Ascending aorta (tissue), 2 donors: ENCODE measurements at places on chromosomes 2 and 18. TPM values are rescaled to one million over a fixed set of nuclear protein-coding genes. Genes with fewer than 3 reads are reported as not detected.

DNA sequence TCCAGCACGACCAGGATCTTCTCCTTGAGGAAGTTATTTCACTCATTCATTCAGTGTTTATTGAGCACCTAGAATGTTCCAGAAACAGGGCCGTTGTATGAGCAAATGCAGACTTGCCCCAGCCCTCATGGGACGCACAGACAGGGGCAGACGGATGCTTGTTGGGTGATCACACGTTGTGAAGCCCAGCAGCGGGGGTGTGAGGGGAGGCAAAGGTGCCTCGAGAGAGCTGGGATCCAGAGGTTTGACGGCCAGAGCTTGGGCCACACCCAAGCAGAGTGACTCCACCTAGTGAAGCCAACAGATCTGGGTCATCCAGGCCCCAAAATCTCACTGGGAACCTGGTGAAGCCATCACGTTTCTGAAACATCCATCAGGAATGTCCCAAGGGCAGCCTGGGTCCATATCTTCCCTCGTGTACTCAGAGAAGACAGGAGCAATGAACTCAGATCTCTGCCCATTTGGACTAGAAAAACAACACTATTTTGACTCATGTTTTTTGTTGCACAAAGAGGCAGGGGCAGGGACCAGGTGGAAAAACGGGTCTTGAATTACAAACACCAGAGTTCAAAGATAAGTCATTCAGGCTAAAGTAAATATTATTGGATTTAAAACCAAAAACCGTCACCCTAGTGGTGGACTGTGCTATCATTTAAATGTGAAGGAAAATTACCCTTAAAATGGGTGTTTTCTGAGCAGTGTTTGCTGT is 54.9 kb upstream of the RBM44 start:
- H3K27ac ChIP-seq, result peak overlapping the region; percentile 42
- H3K4me3 ChIP-seq, result no peak overlapping the region
- no peak for DNase-seq
- peaks cover 49% of the 10 kb centered on the region for H3K4me1 ChIP-seq

- DNase-seq, result no peak
- H3K4me1 ChIP-seq, result no peaks in the 10 kb centered on the region
- H3K4me3 ChIP-seq, result no peak overlapping the region
- no peak overlapping the region for H3K27ac ChIP-seq
- no peaks in the 10 kb centered on the region for H3K27me3 ChIP-seq
Observed at GRCh38 chr18:2083691-2084090, 487.6 kb downstream of the METTL4 start.

DNA sequence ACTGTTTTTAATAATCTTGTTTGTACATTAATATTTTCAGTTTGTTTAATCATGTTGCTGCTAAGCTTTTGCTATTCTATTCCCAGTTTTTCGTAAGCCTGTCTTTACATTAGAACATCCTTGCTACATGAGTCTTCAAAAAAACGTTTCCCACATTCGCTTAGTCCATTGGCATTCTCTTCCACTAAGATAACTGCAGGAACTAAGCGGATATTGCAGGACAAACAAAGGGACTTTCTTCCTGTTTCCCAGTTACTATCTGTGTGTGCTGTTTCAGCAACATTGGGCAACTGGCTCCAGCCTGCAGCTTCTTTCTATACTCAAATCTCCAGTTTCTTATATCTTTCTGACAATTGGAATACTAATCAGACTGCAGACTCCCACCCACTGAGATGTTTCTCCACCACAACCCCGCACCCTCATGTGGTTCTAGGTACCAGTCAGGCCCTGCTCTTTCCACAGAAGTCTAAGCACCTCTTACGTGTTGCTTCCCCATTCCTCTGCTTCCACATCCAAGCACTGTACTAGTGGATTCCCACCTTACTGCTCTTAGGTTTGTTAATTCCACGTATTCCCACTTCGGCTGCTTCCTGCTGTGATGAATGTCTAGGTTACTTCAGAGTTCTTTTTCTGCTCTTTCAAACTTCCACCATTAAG is 420.3 kb downstream of the LRRTM4 start:
- DNase-seq, result no peak
- H3K4me3 ChIP-seq, result no peak overlapping the region

DNA sequence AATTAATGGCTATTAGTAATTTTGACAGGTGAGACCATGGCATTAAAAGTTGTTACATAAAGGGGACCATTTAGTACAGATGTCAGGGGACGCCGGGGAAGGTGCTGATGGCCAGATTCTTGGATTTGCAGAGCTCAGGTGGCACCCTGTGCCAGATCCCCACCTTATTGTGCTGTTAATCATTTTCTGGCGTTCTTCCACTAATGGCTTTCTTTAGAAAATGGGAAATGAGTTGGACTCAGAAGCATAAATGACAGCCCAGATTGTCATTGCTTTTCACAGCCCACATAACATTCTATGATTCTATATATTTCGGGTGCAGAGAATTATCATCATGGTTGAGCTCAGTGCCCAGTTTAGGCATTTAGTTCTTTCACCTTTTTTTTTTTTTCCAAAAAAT is 257.2 kb upstream of the TCF4 start:
- H3K27me3 ChIP-seq, result no peaks in the 10 kb centered on the region
- DNase-seq, result no peak
- no peaks in the 10 kb centered on the region for H3K36me3 ChIP-seq

GRCh38 chr2:156748221-156748620 is 312.0 kb downstream of the GPD2 start:
- no peak overlapping the region for H3K4me3 ChIP-seq
- no peak overlapping the region for H3K27ac ChIP-seq
- H3K4me1 ChIP-seq, result no peaks in the 10 kb centered on the region
- no peaks in the 10 kb centered on the region for H3K36me3 ChIP-seq
- DNase-seq, result no peak
- H3K27me3 ChIP-seq, result no peaks in the 10 kb centered on the region

DNA sequence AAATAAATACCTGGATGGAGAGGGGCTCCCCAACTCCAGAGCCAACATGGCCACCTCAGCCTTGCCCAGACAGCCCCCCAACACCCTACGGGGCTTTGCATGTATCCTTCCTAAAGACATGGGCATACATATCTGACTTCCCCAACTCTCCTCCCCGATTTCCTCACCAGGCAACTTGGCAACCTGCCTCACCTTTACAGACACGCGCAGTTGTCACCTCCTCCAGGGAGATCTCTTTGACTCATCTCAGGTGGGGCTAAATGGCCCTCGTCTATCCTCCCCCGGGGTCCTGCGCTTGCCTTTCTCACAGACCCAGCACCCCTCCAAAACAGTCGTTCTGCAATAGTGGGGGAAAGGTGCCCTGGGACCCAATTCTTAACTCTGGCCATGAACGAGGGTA is 10.6 kb upstream of the BIN1 start:
- no peak for DNase-seq
- no peak overlapping the region for H3K27ac ChIP-seq
- H3K4me1 ChIP-seq, result no peaks in the 10 kb centered on the region
- H3K4me3 ChIP-seq, result no peak overlapping the region
- no peaks in the 10 kb centered on the region for H3K36me3 ChIP-seq

DNA sequence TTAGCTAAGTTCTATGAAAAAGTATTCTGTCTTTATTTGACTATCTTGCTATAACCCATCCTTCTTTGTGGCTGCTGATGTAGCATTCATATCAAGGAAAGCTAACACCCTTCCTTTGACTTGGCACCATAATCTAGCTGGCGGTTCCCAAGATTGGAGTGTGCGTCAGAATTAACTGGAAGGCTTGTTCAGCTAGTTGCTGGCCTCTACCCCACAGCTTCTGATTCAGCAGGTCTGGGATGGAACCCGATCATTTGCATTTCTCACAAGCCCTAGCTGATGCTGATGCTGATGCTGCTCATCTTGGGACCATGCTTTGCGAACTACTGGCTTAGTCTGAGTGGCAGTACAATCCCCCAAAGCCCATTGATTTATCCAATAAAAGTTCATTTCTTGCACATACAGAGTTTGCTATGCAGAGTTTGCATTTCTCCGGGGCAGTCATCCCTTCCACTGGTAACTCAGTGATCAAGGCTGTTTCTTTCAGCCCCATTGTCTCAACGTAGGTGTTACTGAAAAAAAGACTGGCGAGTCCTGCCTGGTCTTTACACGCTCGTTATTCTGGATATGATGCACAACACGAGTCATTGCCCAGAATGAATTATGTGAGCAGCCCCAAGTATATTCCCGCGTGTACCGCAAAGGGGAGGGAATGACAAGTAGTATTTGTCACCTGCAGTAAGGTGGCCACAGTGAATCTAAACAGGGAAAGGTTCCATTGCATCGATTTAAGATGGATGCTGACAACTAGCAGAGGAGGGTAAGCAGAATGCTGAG is 96.5 kb downstream of the ZNF532 start:
- H3K27me3 ChIP-seq, result no peaks in the 10 kb centered on the region
- peaks cover 12% of the 10 kb centered on the region for H3K4me1 ChIP-seq
- H3K4me3 ChIP-seq, result no peak overlapping the region
- DNase-seq, result peak; percentile 77

GRCh38 chr2:234754126-234754525 is 197.7 kb upstream of the SH3BP4 start:
- no peaks in the 10 kb centered on the region for H3K36me3 ChIP-seq
- DNase-seq, result no peak
- no peak overlapping the region for H3K27ac ChIP-seq
- peak overlapping the region; percentile 31 for H3K4me3 ChIP-seq

DNA sequence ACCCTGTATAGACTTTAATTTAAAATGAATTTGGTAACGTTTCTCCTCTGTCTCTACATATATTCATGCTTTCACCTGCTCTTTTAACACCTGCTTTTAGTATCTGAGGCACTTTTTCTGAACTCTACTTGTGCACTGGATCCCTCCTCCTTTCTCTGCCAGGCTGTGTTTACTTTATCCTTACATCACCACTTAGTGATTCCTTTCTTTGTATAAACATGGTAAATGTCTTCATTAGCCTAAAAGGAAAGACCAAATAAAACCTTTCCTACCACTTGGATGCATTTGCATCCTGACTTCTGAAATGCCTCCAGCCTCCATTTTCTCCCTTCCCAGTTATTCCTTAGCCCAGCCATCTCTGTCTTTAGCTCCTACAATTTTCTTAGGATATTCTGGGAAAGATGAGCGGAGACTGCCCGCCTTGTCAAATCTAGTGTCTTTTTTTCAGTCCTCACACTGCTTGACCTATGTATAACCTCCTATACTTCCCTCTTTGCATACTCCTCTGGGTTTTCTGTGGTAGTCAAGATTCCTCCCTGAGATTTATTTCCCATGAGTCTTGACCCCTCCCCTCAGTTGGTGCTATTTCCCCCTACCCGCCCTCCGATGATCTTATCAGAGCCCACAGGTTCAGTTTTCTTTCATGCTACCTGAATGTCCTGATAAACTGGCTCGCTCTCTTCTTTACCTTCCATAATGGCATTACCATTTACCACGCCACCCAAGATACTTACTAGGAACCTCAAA is 44.8 kb downstream of the REL start:
- H3K4me1 ChIP-seq, result no peaks in the 10 kb centered on the region
- no peak overlapping the region for H3K27ac ChIP-seq
- no peak overlapping the region for H3K4me3 ChIP-seq
- H3K27me3 ChIP-seq, result no peaks in the 10 kb centered on the region
- DNase-seq, result no peak

DNA sequence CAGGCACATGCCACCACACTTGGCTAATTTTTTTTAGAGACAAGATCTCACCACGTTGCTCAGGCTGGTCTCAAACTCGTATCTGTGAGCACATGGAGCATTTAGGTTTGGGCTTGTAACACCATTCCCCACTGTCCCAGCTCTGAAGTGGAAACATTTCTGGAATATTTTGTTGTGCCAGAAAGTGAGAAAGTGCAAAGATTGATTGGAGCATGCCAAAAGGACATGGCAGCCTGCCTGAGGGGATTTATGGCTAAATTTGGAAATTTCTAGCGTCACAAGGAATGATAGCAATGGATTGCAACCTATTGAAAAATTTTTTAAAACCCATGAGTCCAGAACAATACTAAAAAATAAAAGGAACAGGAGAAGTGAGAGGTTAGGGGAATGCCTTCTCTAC is 136.8 kb downstream of the ESCO1 start:
- peaks cover 4% of the 10 kb centered on the region for H3K4me1 ChIP-seq
- no peaks in the 10 kb centered on the region for H3K27me3 ChIP-seq
- no peaks in the 10 kb centered on the region for H3K36me3 ChIP-seq
- H3K27ac ChIP-seq, result peak overlapping the region; percentile 64
- DNase-seq, result peak; percentile 78
- no peak overlapping the region for H3K4me3 ChIP-seq

GRCh38 chr18:6781142-6781714 is 51.7 kb downstream of the ARHGAP28 start:
- H3K36me3 ChIP-seq, result no peaks in the 10 kb centered on the region
- no peak for DNase-seq
- no peak overlapping the region for H3K4me3 ChIP-seq
- no peaks in the 10 kb centered on the region for H3K4me1 ChIP-seq
- no peak overlapping the region for H3K27ac ChIP-seq
- no peaks in the 10 kb centered on the region for H3K27me3 ChIP-seq

DNA sequence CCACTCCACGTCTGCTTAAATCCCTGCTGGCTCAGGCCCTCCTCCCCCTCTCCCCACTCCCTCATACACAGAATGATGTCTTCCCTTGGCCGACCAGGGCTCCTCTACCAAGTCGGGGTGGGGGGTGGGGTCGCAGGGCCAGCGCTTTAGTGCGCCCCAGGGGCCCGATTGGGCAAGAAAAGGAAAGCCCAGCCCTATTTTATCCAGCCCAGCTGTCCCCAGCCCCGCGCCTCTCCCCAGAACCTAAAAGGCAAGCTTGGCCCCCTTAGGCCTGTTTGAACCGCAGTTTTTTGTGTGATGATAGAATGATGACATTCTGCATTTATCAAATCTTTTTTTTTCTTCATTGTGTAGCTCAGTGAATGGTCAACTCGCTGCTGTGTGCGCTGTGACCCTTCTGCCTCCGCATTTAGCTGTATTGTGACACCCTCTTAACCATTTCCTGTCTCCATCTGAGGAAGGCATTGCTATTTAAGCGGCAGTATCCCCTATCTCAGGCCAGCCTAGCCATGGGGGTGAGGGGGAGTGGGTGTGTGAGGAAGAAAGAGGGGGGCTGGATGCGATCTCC is 231.4 kb downstream of the HAUS1 start:
- no peak for DNase-seq
- H3K4me3 ChIP-seq, result no peak overlapping the region
- no peaks in the 10 kb centered on the region for H3K36me3 ChIP-seq
- no peak overlapping the region for H3K27ac ChIP-seq
- no peaks in the 10 kb centered on the region for H3K27me3 ChIP-seq

DNA sequence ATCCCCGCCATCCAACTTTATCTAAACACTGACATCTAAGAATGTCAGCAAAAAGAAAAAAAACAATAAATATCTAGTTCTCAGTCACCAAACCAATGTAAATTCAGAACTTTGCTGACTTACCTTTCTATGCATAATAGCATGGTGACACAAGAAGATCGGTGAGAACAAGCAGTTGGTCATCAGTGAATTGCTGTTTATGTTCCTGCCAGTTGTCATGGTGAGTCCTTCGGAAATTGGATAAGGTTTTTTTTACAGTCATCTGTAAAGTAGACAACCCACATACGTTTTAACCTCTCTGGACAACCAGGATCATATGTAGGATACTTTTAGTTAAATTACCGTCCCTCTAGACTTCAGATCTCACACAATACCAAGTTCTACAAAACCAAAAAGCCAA is 6.2 kb upstream of the GPR75 start:
- no peak for DNase-seq
- H3K27me3 ChIP-seq, result no peaks in the 10 kb centered on the region
- H3K36me3 ChIP-seq, result peaks cover 24% of the 10 kb centered on the region
- H3K27ac ChIP-seq, result no peak overlapping the region

GRCh38 chr2:135563793-135564192 is 32.5 kb downstream of the R3HDM1 start:
- H3K27me3 ChIP-seq, result no peaks in the 10 kb centered on the region
- no peak overlapping the region for H3K27ac ChIP-seq
- H3K36me3 ChIP-seq, result no peaks in the 10 kb centered on the region
- no peaks in the 10 kb centered on the region for H3K4me1 ChIP-seq
- H3K4me3 ChIP-seq, result no peak overlapping the region

The SALL3 gene
- not detected for total RNA-seq

The IL18RAP gene
- 0.11 TPM for total RNA-seq

The ZNF532 gene
- total RNA-seq, result 161 TPM

The SLC16A14 gene
- 15.8 TPM for total RNA-seq

The MYL1 gene
- total RNA-seq, result not detected

The MARCO gene
- total RNA-seq, result 28.4 TPM

The AGXT gene
- total RNA-seq, result not detected
